ENCODE measurements at places on chromosomes 2 and 18.
A peak's percentile ranks its signal among the peaks of the same experiment; 100 is the strongest.

- no peak for DNase-seq
Observed at GRCh38 chr2:105391763-105392662, 6.8 kb downstream of the FHL2 start.

DNA sequence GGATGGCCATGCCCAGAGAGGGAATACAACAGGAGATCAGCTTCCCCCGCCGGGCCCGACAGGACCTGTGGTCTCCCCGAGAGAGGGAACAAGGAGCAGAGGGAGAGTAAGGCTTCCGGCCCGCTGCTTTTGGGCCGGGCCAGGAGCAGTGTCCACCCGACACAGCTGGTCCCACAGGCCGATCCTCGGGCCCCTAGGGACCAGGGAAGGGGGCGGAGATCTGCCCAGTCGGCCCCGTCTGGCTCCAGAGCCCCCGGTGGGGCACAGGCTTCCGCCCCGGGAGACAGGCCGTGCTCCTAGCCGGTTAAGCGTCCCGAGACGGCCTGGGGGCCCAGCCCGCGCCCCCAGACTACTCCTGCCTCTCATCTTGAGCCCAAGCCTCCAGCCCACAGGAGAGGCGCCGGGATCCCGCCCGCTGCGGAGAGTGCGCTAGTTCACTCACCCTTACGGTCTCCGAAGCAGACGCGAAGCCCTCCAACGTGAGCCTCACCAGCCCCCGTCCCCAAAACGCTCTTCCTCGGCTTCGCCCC, at the start of gene MCFD2:
MCFD2 (minus strand) TSS at position 526 of the 530 bp plus-strand sequence. CDS start 6,635 bp downstream, outside the sequence.
- DNase-seq = no peak

- DNase-seq = no peak
Observed at GRCh38 chr18:14944838-14945237, 196.9 kb downstream of the ANKRD30B start.

DNA sequence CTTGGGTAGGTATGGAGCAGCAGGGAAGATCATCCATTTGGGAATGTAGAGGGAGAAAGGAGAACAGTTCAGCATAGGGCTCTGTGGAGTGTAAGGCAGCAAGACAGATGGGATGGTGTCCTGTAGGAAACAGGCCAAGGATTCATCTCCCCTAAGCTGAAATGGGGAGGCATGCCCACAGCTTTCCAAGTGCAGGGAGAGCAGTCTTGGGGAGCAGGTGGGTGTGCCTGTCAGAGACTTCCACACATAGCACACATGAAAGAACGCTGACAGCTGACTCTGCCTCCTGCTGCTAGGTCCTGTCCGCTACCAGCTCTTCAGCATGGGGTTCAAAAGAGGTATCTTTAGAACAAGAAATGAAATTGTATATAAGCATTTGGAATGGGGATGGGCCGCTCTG, 9.0 kb downstream of the SETBP1 start:
- no peak for DNase-seq

GRCh38 chr2:7014174-7014640, 97.0 kb downstream of the RNF144A start:
- DNase-seq = peak; percentile 40

DNA sequence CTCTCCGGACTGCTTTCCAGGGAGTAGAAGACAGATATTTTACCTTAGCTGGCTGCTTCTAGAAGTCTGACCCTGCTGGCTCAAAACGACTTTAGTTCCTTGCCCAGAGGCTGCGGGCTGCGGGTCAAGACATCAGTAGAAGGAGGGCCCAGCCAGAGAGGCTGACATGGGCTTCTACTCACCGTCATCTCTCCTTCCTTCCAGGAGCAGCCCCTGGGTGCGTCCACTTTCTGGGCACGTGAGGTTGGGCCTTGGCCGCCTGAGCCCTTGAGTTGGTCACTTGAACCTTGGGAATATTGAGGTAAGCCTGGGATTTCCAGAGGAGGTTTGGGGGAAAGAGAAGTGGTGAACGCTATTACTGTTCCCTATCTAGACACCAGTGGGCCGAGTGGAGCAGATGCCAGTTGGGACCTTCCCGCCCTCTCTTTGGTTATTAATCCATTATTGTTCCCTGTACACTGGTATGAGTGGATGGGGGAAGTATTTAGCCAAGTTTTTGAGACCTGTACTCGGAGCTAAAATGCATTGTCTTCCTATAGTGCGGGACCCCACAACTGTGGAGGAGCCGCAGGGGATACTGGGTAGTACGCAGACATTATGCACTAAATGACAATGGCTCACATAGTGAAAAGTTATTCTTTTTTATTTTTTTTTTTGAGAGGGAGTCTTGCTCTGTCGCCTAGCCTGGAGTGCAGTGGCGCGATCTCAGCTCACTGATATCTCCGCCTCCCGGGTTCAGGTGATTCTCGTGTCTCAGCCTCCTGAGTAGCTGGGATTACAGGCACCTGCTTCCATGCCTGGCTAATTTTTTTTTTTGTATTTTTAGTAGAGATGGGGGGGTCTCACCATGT, 26.3 kb upstream of the CASP8 start:
- DNase-seq = no peak

DNA sequence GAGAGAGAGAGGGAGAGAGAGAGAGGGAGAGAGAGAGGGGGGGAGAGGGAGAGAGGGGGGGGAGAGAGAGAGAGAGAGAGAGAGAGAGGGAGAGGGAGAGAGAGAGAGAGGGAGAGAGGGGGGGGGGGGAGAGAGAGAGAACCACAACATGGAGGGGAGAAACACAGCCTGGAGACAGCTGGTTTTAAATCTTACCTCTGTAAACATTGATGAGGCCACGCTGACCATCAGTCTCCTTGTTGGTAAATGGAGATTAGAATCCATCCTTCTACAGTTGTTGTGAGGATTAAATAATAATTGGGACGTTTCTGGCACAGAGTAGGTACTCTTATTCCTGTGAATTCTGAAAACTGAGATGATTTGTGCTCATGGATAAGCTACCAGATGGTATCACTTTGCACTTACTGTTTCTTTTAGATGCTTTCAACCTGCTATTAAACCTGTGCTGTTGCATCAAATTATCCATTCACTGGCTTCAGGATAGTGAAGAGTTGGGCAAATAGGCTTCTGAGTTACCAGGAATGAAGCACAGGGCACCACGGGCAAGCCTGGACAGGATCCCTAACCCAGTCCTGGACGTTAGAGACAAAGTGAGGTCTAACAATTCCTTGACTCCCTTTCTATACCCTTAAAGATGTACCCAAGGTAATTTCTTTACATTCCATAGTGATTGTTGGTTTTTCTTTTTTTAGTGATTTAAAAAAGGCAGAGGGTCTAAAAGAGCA, 318.1 kb downstream of the ZNF521 start:
- DNase-seq = no peak

- no peak for DNase-seq
Observed at GRCh38 chr18:10015941-10016819, 102.4 kb downstream of the VAPA start.

DNA sequence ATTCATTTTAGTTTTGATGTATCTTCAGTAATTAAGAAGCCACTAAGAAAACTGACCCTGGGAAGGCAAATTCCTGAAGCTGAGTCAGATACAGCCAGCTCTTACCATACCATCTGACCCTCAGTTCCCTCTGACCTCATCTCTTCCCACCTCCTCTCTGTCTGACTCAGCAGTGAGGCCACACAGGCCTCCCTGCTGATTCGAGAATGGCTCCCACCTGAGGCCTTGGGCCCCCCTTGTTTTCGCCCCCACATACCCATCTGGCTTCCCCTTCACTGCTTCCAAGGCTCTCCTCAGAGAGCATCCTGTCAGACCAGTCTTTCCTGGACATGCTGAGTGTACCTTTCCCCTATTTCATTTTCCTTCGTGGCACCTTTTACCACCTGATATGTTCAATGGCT, 71.0 kb upstream of the CYP1B1 start:
- no peak for DNase-seq

DNA sequence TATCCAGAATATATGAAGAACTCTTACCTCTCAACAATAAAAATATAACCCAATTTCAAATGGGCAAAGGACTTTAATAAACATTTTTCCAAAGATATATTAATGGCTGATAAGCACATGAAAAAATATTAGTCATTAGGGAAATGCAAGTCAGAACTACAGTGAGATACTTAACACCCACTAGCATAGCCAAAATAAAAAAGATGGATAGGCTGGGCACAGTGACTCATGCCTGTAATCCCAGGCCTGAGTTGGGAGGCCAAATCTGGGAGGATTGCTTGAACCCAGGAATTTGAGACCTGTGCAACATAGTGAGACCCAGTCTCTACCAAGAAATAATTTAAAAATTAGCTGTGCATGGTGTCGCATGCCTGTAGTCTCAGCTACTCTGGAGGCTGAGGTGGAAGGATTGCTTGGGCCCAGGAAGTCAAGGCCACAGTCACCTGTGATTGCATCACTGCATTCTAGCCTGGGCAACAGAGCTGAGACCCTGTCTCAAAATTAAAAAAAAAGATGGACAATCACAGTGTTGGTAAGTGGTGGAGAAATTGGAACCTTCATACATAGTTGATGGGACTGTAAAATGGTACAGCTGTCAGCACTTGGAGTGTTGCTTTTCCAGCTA, 25.1 kb downstream of the MARCHF7 start:
- no peak for DNase-seq

DNA sequence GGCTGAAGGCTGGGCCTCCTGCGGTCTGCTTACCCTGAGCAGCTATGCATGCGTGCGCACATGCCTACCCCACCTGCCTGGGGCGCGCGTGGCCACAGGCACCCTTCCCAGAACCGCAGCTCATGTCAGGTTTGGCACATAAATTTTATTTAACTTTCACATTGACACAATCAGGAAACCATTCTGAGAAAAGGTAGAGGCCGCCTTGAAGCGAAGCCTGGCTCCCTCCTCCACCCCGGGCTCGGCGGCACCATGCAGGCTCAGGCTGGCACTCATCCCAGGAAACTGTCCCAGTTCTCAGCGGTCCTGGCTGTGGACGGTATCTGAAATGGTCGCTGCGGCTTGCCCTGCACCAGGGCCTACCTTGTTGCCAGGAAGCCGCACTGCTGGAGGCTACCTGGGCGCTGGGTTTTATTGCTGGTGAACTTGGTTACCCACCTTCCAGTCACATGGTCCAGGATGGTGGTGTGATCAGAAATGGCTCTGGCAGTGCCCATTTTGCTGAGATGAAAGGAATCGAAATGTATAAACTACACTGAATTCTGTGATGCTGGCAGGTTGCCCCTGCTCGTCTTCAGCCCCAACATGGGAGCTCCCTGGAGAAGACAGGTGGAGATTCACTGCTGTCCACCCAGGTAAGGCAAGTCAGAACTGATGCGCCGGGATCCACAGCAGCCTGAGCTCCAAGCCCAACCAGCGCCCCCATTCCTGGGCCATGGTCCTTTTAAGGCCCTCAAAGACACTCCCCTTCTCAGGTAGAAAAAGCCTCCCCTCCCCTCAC, 25.5 kb downstream of the CHST10 start:
- no peak for DNase-seq

DNA sequence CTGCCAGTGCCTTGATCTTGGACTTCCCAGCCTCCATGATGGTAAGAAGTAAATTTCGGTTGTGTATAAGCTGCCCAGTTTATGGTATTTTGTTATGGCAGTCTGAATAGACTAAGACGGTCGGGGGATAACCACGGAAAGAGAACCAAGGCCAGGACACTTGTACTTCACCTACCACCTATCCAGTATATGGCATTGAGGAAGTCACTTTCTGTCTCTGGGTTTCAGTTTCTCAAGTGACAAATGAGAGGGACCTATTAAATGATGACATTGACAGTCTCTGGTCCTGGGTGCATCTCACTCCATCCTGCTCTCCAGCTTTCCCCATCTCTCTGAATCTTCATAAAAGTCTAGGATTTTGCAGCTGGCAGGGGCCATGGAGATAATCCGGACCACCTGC, 183.8 kb upstream of the MSH6 start:
- no peak for DNase-seq

DNA sequence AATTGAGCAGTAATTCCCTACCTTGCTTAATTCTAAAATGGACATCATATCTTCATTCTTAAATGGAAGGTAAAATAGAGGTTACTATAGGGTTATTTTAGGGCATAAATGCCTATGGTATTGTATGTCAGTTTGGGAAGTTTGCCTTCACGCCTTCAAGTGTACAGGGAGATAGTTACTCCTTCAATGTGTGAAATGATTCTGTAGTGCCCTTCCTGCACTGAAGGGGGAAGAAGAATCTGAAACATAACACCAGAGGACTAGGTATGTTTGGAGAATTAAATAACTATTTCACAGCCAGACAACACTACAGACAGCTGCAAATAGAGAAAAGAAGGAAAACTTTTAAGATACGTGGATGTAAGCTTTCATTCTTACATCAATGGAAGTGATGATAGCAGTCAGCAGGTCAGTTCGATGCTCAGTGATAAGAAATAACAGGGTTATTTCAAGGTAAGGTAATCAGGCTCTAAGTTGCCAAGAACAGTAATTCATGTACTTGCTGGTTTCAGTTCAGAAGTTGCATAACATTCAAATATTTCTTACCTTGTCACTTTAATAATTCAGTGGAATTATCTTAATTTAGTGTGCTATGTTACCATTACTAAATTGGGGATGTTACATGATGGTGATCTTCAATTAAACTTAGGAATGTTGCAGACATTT, 4.0 kb downstream of the PKP4 start:
- no peak for DNase-seq

DNA sequence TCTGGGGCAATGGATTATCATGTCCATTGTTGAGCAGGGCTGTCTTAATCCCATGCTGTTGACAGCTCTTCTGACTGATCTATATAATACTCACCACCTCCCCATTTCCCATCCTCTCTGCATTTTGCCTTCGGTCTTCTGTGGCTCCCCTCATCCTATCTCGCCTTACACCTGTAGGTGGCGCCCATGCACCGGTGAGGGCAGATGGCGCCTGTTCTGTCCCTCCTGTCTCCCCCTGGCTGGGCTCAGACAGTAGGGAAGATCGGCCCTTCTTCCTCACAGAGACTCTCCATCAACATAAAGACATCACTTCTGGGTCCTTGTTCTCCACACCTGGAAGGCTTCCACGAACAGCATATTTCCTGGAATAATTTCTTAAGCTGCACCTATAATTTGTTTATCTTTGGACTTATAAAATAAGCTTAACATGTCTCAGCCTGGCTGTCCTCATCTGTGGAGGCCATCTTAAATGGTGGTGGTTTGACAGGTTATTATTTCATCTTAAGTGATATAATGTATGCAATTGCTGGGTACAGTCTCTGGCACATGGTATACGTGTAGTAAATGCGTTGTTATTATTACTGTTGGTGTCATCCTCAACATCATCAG, 10.9 kb upstream of the CDH20 start:
- no peak for DNase-seq

DNA sequence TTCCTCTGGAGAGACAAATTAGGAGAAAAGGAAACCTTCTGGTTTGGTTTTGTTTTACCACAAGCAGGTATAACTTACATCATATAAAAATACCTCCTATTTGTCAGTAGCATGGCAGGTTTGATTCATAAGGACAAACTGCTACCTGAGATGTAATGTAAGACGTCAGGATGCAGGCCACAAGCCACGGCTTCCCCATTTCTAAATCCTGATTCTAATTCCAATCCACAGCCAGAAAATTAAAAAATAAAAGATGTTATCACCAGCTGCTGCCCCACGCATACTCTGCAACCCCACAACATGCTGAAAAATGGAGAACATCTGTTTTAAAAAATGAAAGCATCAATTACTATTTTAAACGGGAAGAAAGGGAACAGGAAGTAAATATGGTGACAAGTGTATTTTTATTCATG, 197.6 kb downstream of the BCL11A start:
- DNase-seq = no peak
